ENCODE measurements at places on chromosomes 11 and 22. TPM values are rescaled to one million over a fixed set of nuclear protein-coding genes. Genes with fewer than 3 reads are reported as not detected.

- no peak for ATAC-seq
Measured at GRCh38 chr11:57513452-57513795, 2.1 kb downstream of the SLC43A1 start.

DNA sequence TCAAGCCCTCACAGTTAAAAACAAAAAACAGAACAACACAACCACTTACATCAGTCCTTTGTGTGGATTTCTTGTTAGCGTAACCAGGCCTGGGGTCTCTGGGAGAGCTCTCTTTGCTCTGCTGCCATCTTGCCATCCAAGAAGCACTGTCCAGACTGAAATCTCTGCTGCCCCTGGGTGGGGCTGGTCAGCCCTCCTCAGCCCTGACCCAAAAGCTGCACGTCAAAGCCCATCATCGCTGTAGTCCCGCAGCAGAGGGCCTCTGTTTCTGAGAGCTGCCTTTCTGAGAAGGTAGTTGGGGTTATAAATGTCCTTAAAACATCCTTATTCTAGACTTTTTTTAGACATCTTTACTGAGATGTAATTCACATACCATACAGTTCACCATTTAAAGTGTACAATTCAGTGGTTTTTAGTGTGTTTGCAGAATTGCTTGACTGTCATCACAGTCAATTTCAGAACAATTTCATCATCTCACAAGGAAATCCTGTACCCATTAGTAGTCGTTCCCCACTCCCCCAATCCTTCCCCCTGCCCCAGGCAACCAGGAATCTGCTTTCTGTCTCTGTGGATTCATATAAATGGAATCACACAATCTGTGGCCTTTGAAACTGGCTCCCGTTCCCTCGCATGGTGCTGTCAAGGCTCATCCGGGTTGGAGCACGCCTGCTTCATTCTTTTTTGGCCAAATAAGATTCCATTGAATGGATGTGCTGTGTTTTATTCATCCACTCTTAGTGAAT lies 94.9 kb downstream of the TBC1D22A start:
- peak; percentile 47 for ATAC-seq

DNA sequence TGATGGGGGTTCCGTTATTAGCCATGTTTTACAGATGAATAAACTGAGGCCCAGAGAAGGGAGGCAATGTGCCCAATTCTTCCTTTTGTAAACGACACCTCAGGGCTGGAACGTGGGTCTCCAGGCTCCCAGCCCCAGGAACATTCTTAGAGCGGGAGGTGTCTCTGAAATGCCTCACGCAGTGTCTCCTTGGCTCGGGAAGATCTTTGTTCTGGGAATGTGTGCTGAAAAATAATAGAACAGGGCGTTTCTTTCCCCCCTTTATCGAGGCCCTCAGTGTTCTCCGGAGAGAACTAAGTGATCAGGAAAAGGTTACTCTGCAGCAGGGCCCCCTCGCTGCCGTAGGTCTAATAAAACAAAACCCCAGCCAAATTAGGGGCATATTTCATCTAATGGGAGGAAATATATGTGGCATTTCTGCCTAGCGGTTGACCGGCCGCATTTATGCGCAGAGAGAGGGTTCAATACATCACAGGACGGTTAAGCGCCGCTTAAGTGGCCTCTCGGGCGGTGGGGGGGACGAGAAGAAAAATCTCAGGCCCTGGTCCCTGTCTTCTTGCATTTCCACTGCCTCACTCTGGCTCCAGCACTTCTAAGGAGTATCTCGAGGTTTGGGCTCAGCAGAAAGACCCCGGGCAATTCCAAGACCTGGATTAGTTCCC lies 564.3 kb downstream of the MN1 start:
- peak; percentile 53 for ATAC-seq

DNA sequence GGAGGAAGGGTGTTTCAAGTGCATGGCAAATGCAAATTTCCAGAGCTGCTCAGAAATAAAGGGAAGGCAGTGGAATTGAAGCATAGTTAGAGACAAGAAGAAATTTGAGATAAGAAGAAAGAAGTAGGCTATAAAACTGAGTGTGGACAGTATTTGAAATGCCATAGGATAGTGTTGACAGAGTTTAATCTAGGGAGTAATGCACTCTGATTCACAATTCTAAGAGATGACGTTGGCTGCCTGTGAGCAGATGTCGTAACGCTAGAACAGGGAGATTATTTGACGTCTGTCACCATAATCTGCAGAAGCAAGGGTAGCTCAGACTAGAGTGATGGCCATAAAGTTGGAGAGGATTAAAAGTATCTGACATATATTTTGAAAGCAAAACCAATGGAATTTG lies 389.9 kb upstream of the KIRREL3 start:
- peak; percentile 63 for ATAC-seq

DNA sequence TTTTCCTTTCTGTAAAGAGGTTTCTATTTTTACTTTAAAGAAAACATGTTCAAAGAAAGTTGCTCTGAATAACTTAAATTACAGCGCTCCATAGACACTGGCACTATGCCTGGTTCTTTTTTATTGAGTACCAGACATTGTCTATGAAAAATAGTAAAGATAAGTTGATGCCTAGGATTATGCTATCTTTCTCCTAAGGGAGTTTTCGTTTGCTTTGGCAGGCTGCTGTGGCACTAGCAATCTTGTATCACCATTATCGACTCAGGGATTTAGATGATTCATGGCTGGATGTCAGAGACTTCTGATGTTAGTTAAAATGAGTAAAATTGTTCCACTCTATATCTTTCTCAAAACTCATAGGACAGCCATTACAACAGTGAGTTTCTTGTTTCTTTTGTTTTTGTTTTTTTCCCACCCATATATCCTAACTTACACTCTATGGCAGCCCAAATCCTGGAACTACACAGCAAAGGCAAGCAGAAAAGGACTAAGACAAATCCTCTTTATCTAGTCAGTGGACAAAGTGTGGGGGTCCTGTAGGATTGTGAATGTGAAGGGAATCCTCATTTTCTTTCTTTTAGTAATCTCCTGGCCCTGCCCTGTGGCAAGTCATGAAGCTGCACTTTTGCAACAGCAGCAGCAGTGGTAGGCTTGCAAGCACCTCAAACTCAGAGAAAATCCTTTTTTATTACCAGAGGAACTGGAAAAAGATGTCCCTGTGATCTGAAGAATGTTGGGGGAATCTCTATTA lies 20.7 kb downstream of the SLN start:
- no peak for ATAC-seq

DNA sequence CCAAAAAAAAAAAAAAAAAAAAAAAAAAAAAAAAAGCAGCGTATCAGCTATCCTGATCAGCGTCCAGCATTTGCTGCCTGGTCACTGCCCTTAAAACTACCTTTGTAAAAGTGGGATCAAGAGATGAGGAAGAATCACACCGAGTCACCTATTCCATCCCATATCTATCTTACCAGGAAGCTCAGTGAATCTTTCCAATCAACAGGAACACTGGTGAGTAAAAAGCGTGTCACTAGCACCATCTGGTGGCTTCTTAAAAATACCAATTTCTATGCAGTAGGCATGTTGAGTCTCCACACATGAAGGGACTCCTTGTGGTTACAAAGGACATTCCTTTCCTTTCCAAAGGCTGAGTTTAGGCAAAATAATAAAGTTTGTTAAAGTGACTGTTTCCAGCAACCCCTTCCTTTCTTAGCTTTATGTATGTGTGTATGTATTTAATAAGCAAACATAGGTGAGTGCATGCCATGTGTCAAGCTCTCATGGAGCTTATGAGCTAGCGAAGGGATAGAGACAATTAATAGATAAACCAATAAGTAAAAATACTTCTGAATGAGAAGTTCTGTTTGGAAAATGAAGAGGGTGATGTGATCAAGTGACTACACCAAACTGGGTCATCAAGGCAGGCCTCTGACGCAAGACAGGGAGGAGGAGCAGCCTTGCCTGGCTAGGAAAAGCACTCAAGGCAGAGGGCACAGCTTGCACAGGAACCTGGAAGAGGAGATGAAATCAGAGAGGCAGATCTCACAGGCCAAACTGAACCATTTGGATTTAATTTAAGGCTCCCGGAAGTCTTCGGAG lies 13.9 kb upstream of the TP53AIP1 start:
- ATAC-seq, result peak; percentile 91

DNA sequence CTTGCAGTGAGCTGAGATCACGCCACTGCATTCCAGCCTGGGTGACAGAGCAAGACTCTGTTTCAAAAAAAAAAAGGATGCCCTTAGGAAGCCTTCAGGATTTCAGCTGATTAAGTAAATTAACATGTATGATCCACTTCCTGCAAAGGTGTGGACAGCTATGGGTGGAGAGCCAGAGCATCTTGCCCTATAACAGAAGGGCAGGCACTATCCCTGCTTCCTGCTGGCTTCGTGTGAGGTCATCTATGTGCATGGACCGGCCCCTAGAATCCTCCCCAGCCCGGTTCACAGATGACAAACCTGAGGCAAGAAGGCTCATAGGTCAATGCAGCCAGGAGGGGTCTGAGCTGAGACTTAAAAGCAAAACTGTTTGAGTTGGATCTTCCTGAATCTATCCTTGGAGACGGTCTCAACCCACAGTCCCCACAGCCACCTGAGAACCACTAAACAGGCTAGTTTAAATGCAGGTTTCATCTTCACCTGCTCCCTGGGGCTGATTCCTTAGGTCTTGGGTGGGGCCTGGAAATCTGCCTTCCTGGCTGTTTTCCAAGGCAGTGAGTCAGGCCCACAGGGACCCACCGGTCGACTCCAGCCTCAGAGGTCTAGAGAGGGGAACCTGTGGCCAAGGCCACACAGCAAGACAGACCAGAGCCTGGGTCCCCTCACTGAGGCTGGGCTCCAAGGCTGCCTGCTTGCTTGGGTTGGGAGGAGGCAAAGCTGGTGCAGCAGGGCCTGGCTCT lies 55.2 kb upstream of the MPEG1 start:
- no peak for ATAC-seq

- no peak for ATAC-seq
Measured at GRCh38 chr11:58451585-58451984, 9.5 kb upstream of the OR5B12 start.

GRCh38 chr11:113293936-113294335 lies 20.4 kb upstream of the TTC12 start:
- no peak for ATAC-seq

DNA sequence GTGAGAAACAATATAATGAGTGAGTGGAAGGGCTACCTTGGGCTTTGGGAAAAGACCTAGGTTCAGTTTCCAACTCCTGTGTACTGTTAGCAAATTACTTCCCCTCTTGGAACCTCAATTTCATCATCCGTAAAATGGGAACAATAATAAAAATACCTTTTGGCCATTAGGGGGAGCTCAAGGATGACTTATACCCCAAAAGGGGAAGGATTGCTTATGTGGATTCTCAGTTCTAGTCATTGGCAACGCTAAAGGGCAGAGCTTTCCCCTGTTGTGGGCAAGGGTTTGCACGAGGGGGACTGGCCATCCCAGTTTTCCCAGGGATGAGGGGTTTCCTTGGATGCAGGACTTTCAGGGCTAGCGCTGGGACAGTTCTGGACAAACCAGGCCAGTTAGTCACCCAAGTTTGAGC lies 3.1 kb upstream of the COMMD9 start:
- ATAC-seq, result no peak

- ATAC-seq, result peak; percentile 27
Measured at GRCh38 chr11:11250470-11250869, 102.6 kb downstream of the CSNK2A3 start.

The IL18 gene
- 18.7 TPM for total RNA-seq

The CHRM1 gene
- total RNA-seq, result 0.22 TPM

The C22orf31 gene
- not detected for total RNA-seq

The TANGO2 gene
- total RNA-seq, result 16.6 TPM

Measured in motor neuron (in vitro differentiated cells).